ENCODE measurements at places on chromosomes 3 and 15.

- DNase-seq: no peak
Measured at GRCh38 chr15:85788771-85789495, 5.8 kb downstream of the KLHL25 start.

DNA sequence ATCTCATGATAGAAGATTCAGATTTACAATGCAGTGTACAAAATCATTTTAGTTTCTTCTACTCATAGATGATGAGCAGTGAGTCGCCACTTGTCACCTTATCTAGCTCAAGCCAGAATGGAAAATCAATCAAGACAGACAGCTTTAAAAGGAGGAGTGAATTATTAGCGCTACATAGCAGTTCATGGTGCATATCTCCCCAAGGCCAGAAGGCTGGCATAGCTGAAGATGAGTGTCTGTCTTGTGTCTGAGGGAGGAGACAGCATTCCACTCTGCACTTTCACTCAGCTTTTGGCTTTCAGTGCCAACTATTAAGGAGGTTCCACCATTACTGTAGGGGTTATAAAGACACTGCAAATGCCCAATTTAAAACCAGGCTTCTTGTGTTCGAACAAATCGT, 804.1 kb upstream of the LMCD1 start:
- DNase-seq: no peak

DNA sequence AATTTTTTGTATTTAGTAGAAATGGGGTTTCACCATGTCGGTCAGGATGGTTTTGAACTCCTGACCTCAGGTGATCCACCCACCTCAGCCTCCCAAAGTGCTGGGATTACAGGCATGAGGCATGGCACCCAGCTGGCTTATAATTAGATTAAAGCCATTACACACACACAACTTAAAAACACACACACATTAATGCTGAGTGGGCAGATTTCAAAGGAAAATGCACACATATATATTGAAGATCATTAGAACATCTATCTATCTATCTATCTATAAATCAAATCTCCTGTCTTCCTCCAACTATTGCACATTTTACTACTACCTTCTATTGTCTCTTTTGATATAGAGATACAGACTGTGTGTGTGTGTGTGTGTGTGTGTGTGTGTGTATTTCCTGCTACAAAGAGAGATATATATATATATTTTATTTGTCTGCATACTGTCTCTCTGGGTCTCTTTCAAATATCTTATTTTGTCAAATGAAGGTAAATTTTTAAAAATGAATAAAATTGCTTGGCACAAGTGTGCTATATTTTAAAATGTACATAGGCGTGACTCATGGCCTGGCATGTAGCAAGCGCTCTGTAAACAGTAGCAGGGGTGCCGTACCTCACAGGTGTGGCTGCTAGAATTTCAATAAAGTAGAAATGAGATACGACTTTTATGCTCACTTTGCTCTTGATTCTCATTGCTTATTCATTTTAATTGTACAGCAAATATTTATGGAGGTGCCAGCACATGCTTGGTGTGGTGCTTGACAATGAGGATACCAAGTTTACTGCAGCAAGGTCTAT, 655.8 kb downstream of the AGBL1 start:
- no peak for DNase-seq

DNA sequence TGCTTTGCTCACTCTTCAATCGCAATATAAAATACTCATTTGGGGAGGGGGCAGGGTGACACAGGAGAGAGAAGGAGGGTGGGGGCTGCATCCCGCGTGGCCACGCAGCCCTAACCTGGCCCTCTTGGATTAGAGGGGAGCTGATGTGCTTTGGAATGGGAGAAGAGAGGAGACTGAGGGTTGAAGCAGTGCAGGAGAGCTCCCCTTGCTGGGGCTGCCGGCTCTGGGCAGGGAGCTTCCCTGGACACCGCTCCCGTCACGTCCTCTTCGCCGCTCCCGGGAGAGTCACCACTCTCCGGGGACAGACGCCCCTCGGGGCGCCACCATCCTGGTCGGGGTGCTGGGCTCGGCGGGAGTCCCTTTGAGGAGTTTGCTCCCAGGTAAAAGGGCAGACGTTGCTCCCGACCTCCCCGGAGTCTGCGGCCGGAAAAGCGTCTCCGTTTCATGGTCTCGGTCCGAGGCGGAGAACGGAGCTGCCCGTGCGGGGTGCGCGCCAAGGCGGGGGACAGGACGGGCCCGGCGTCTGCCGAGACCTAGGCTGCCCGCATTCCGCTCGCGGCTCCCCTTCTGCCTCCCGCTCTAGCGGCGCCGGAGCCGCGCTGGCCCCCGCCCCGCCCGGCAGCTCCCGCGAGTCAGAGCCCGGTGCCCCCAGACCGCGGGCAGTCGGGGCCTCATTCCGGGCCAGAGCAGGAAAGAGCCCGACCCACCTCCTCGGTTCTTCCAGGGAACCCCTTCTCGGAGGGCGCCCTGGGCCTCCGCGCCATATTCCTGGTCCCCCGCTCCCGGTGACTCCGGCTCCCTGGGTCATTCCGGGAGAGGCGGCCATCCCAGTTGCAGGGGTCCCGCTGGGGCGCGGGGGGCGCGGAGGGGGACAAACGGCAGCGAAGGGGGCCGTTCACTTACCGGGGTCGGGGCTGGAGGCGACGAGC, 603 bp downstream of the SLC7A14 start:
- DNase-seq: no peak

DNA sequence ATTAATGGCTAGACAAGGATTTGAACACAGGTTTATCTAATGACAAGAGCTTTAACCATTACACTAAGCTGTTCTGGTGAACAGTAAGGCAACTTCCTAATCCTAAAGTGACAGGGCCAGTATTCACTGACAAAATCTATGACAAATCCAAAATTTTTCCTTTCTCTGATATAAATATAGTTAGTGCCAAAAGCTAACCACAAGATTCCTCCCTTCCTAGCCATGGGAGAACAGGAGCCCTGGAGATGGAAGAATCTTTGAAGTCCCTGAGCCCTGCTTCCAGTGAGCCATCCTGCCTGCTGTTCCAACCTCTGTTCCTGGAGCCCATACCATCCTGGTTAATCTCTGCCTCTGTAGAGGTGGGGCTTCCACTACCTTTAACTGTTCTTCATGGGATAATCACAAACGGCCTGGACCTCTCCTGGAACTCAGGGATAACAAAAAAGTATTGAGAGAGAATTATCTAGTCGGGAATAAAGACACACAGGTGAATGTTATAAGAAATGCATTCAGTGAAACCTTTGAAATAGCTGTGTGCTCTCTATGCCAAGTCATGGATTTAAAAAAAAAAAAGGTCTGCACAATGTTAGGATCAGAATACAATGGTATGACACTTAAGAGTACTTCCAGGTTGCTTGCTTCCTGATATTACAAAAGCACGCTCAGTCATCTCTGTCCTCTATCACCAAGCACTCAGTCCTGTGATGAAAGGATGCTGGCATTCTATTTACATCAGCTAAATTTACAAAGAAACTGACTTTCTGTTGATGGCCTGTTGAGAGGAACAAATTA, 235.8 kb downstream of the SUCLG2 start:
- DNase-seq: no peak

DNA sequence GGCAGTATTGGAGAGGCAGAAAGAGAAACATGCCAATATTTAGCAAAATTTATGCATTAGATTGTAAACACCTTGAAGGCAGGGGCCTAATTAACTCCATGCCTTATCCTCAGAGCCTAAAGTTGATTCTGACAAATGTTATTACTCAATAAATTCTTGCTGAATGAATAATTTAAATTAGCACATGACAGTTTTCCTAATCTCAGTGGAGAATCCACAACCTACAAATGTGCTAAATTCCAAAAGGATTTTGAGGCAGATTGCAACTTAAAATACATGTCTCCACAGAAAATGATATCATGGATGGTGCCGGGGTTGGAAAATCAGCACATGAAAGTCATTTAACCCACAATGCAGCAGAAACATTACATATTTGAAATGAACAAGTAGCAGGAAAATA, 41.1 kb upstream of the NANOGP8 start:
- DNase-seq: no peak

DNA sequence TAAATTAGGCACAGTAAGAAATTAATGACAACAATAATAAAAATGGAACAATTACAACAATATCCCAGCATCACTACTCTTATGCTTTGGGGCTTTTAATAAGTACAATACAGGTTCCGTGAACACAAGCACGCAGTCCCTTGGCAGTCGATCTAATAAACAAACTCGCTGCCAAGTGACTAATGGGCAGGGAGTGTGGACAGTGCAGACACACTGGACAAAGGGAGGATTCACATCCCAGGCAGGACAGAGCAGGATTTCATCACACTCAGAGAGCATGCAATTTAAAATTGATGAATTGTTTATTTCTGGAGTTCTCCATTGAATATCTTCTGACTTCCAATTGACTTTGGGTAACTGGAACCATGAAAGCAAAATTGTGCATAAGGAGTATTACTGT, 524.1 kb upstream of the CFAP20DC start:
- no peak for DNase-seq

GRCh38 chr15:40314723-40315276, 7.1 kb upstream of the PLCB2 start:
- DNase-seq: no peak

GRCh38 chr3:20511863-20512505, 326.0 kb upstream of the SGO1 start:
- DNase-seq: no peak

- no peak for DNase-seq
Measured at GRCh38 chr15:76941636-76942035, 10.1 kb downstream of the RCN2 start.

DNA sequence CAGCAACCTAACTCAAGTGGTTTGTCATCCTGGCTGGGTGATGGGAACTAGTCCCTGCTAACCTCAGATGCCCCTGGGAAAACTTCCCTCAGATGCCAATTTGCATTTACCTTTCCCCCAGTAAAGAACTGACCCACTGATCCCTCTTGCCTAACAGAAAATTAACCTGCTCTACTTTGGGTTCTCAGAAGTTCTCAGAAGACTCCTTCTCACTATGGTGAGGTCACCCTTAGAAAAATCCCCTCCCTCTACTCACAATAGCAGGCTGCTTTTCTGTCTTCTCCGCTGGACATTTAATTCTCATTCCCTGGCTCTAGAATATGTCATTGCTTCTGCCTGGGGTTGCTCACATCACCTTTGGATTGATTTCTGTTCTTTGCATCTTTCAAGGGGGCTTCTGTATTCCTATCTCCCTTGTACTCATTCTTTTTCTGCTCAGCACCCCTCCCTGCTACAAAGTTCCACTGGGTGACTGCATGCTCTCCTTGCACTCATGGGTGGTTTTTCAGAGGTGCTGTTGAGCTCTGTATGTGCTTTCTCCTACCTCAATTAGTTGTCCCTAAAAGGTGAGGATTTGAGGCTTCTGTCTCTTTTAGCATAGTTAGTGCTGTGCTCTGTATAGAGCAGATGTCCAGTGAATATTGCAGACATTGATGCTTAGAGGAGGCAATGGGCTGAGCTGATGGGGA, 869 bp downstream of the PLA1A start:
- DNase-seq: no peak

GRCh38 chr3:126194713-126195305, 14.4 kb upstream of the ALDH1L1 start:
- no peak for DNase-seq

DNA sequence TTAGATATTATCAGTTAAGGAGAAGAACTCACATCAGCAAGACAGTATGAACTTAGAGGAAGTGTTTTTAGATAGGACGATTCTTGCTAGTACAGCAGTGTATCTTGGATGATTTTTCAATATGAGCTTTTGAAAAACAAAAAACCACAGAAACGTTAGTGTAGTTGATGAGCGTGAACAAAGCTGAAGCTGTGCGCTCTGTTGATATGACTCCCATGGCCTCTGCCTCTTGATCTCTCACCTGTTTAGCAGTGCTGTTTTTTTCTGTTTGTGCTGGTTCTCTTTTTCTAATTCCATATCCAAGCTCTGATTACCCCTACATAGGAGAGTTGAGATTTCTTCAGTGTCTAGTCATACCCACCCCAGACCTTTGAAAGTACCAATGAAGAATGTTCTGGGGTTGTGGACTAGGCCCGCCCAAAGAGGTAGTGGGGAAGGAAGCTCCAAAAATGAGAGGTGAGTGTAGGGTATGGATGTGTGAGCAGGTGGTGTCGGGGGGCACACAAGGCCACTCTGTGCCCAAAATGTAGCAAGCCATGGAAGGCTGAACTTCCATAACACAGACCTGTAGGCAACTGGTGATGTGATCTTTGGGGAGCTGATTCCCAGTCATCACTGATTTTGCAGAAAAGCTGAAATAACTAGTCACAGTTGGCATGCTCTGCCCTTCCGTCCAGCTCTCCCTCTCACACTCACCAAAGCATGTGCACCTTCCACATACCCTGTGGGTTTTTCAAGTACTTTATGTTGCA, 20.0 kb upstream of the CMTM7 start:
- DNase-seq: no peak

DNA sequence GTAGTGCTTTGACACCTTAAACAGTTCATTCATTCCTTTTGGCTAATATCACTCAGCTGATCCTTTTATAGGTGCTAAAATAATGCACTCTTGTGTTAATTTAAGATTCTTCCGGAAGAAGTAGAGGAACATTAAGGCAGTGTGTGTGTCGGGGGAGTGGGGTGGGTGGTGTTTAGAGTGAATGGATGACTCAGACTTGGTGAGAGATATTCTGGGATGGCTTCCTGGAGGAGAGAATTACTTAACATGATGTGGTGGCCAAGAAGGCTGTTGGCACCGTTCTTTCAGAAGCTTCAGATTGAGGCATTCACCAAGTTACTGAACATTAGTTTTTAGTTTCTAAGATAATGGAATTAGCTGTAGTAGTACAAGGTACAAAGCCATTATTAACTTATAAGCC, 125.6 kb upstream of the ROPN1 start:
- no peak for DNase-seq

DNA sequence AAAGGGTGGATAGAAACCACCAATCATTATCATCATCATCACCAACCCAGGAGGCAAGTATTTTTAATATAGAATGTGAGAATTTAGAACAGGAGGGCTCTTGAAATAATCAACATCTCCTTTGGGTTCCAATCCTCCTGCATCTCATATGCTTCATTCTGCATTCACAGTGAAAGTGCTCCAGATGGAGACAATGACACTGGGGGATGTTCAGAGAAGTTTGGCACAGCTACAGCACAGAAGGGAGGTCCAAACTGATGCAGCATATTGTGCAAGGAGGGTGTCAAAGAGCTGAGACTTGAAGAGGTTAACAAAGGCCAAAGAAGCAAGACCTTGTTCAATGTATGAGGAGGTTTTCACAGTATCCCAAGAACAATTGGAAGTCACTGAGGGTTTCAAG, 767.1 kb downstream of the NTRK3 start:
- no peak for DNase-seq

- DNase-seq: no peak
Measured at GRCh38 chr3:57068437-57069089, 8.1 kb downstream of the SPATA12 start.

DNA sequence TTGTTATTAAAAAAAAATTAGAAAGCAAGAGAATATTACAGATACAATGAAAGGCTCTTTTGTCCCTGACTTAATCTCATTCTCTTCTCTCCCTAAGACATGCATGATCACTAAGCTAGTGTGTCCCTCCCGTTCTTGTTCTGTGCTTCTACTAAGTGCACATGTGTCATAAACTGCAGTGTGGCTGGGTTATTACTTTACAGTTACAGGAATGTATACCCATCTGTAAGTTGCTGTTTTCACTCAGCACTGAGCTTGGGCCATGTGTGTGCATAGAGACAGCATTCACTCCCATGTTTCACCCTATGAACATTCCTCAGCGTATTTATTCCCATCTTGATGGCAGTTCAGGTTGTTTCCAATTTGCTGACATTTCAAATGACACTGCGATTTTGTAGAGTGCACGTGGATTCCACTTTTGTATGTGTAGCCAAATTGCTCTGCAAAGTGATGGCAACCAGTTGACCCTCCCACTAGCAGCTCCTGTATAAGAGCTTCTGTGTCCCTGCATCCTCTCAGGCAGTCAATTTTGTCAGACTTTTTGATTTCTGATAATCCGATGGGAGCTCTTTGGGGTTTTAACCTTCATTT, 145.8 kb upstream of the UBE2E1 start:
- DNase-seq: no peak

Data from stimulated activated CD8-positive, alpha-beta memory T cell treated with anti-CD3 and anti-CD28 coated beads, Interleukin-12 subunit alpha, Interleukin-12 subunit beta, amount 100 ng/mL, for 4 hours (primary cell).